ENCODE measurements at places on chromosomes 3 and 15.

DNA sequence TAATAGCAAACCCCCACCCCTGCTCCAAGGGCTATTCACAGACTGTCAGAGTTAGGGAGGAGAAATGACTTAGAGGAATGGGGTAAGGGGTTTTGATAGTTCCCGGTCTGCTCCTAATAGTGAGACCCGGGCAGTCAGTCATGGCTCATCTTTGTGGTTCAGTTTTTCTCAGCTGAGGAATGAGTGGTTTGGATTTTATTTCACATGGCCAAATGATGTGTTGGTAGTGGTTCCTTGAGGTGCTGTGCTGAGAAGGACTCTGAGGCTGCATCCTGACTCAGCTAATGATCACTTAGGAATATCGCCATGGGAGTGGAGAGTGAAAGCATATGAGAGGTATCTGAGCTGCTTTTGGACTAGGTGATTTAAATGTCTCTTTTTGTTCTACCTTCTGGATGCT, 80.2 kb downstream of the LPP start:
- no peak for DNase-seq

- DNase-seq, result no peak
Observed at GRCh38 chr3:126264381-126264780, 84.0 kb upstream of the ALDH1L1 start.

DNA sequence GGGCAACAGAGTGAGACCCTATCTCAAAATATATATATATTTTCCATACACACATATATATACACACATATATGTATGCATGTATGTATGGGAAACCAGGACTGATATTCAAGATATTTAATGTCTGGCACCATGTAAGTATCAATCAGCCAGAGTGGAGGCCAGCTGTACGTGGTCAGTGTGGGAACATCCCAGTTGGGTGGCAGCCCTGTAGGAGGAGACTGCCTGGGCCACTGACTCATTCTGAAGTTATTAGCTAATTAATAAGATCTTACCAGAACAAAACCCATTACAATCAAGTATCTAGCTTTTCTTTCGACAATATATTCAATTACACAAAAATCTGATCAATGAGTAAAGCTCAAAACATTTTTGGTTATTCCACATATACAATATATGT, 85.1 kb upstream of the OCA2 start:
- no peak for DNase-seq

GRCh38 chr3:88434001-88434400, 284.2 kb downstream of the C3orf38 start:
- DNase-seq, result no peak

DNA sequence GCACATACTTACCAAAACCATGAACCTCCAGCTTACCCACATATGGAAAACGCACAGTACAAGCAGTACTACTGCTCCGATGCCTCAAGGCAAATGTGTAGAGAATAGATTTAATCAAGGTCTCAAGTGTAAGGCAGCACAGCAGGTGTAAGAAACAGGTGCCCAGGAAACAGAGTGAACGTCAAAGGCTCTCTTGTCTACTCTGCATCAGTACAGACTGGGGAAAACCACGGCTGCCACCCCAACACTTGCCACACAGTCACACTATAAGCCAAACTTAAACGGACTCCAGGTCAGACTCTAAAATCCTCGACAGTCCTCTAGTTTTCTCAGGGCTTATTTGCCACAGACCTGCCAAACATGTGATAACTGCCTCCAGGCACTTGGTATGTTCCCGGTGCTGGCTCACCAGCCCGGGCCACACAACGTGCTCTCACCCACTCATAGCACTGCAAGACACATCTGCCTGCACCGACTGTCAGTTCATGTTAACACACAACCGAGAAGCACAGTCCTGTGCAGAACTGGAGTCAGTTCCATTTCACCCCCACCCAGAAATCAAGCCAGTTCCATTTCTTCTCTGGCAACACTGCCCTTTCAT, 30.6 kb downstream of the ABCC5 start:
- no peak for DNase-seq

Data from stimulated activated naive CD8-positive, alpha-beta T cell treated with anti-CD3 and anti-CD28 coated beads, Interleukin-15, amount 100 ng/mL, for 72 hours (primary cell).